Caudate nucleus (tissue), 63 donors: ENCODE measurements at places on chromosomes 6 and 20.

DNA sequence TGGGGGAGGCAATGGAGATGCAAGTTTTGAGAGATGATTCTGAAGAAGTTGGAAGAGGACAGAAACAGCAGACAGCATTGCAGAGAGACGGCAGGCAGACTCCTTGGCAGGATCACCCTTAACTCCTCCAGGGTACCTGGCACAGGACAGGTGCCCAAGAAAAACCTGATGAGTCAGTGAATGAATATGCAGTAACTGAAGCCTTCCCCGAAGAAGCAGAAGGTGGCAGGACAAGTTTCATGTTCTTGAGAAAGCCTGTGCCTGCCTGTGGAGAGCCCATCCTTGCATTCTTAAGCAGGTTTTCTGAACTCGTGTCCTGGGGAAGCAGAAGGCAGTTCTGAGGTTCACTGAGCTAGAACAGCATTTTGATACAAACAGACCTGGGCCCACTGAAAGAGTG is 79.6 kb upstream of the SASH1 start:
- DNase-seq, result no peak

DNA sequence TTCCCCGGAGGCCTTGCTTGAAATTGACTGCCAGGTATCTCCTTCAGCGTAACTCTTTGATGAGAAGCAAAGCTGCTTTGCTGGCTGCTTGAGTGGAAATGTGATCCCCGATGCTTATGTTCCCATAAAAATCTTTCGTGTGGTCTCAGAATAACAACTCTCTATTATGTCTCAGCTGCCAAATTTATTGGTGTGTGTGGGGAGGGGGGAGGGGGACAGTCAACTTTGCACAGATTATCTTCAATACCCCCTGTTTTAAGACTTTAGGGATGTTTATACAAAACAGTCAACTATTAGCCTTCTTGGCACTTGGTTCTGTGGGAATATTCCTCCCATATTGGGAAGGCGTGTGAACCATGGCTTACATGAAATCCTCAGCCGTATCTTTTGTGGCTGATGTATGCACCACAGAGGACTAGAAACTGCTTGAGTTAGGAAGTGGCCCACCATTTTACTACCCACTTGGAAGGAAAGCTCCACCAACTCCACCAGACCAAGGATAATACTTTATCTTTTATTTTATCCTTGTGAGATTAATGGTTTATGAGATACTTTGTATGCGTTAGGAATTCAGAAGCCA is 101.5 kb upstream of the SLC24A3 start:
- DNase-seq, result no peak

DNA sequence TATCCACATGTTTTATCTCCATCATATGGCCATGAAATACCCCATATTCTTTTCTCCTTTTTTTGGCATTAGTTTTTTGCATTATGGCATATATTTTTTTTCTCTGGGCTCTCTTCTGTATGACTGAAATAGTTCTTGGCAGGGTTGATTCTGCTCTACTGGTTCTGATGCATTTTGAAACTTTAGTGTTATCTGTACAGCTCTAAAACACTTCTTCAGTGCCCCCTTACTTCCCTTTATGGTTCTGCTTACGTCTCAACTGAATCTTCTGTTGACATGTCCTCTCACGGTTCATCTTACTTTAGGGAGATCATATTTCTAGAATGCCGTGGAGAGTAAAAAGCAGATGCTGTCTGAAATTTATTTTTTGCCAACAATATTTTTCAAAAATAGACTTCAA is 23.2 kb upstream of the TXNDC5 start:
- no peak for DNase-seq

DNA sequence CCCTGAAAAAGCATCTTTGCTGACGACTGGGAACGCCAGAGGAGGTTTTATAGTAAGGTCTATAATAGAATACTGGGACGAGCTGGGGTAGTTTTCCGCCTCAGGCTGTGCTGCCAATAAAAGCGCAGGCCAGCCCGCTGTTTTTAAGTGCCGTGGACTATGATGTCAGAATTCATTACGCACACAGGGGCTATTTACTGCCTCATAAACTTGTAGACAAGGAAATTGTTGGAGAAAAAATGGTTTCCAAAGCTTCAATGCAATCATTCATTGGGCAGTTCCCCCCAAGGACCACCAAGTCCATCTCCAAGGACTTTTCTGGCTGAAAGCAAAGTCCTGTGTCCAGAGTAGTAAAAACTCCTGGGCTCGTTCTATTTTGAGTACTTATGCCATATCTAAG is 20.4 kb upstream of the FOXF2 start:
- no peak for DNase-seq

DNA sequence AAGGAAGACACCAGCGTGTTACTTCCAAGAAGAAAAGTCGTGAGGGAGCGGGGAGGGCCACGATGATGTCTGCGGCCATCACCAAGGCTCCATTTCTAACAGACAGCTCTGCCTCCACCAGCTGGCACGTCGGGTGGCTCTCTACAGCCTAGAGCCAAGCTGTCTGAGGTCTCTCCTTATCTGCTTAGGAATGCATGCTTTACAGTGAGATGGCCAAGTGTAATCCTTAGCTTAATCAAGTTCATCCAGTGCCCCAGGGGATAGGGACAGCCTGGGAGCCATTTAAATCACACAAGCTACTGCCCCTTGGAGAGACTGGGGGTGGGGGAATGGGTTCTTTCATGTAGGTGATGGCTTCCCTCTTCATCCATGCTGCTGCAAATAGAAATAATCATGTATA is 213.8 kb upstream of the CST7 start:
- no peak for DNase-seq

DNA sequence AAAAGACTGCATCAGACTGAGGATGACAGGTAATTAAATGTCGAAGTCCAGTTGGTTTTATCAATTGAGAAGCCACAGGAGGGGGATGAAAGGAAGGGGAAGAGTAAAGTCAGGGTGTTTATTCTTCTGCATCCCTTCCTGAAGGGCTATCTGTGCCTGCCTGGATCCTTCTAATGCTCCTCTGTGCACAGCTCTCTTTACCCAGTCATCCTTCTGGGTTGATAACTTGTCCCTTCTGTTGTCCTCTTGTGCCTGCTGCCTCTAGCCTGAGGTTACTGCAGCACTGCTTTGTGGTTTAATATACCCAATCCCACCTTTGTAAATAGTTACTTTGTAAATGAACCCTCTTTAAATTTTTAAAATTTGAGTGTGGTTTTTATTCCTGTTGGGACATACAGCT is 1127.3 kb downstream of the EPHA7 start:
- no peak for DNase-seq

GRCh38 chr6:167513778-167514177 is 188.9 kb downstream of the TTLL2 start:
- no peak for DNase-seq

- no peak for DNase-seq
Observed at GRCh38 chr6:46412662-46413061, 78.6 kb downstream of the RCAN2 start.

GRCh38 chr20:35877611-35878010 is 76.7 kb downstream of the SCAND1 start:
- DNase-seq, result no peak

GRCh38 chr6:94349227-94349626 is 929.9 kb upstream of the EPHA7 start:
- no peak for DNase-seq

- no peak for DNase-seq
Observed at GRCh38 chr6:63923139-63923739, 287.6 kb downstream of the PHF3 start.

DNA sequence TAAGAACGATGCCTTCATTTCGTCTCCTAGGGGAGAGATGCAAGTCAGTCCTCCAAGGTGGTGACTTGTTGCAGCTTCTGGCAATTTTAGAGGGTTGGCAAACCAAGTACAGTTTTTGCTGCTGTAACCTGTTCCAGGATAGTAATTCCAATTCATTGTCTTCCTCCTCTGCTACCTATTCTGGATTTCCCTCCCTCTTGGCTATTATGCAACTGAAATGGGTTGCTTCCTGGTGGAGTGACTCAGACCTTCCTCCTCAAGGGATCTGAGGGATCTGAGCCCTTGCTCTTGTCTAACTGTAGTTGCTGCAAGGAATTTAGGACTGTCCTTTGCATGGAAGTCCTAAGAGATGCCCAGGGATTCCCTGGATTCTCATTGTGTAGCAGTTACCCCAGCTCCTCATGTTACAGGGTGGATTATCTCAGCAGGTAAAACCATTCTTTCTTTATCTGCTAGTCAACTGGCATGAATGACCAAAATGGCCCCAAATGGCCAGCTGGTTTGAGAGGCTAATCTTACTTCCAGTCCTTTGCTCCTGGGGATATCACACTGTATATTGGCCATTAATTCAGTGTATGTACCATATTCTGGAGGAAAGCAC is 17.6 kb upstream of the ELMO2 start:
- no peak for DNase-seq

GRCh38 chr20:50649590-50649989 is 41.8 kb downstream of the RIPOR3 start:
- DNase-seq, result no peak

GRCh38 chr20:51374456-51374830 is 168.1 kb downstream of the NFATC2 start:
- no peak for DNase-seq

DNA sequence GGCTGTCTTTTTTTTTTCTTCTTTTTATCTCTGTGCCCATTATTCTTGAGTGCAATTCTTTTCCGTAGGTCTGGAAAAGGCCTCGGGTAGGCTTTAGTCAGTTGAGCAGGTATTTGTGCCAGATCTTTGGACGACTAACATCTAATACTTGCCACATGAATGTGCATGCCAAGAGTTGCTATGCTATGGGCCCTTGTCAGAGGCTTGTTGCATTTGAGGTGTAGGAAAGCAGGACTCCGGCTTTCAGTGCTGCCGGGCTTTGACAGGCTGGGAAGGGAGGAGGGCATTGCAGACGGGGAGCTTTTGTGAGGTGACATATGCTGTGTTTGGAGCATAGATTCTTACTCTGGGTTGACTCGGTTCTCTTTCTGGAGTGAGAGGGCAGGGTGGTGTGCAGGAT is 10.2 kb downstream of the LRRC1 start:
- no peak for DNase-seq

DNA sequence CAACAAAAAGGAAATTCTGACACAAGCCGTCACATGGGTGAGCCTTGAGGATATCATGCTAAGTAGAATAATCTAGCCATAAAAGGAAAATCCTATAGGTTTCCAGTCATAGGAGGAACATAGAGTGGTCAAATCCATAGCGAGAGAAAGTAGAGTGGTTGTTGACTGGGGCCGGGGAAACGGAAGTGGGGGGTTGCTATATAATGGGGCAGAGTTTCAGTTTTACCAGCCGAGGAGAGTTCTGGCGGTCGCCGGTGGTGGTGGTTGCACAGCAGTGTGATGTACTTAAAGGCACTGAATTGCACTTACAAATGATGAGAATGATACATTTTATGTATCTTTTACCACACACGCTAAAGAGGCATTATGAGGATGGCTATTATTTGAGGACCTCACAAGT is 4.9 kb downstream of the GPR31 start:
- no peak for DNase-seq

GRCh38 chr6:139486476-139486799 is 112.0 kb upstream of the CITED2 start:
- no peak for DNase-seq

DNA sequence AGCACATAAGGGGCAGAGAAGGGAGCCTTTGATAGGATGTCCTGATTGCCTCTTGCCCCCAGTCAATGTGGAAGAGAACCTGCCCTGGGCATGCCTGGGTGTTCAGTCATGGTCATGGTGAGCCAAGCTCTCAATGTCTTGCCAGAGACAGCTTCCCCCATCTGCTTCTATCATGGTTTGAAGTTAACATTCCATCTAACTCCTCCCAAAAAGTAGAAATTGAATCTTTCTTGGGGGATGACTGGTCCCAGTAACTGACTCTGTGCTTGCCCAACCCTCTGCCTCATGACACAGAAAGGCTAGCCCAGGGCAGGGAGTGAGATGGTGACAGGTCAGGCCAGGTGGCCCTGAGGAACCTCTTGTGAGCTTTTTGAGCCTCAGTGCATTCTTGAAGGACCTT is 60.1 kb downstream of the ADTRP start:
- no peak for DNase-seq

- DNase-seq, result no peak
Observed at GRCh38 chr20:52722926-52723688, 249.1 kb upstream of the TSHZ2 start.
